Activated T-helper 1 cell treated with Interleukin-2 at 50 U/mL for 16 hours (primary cell): ENCODE measurements at places on chromosomes 3 and 15.

DNA sequence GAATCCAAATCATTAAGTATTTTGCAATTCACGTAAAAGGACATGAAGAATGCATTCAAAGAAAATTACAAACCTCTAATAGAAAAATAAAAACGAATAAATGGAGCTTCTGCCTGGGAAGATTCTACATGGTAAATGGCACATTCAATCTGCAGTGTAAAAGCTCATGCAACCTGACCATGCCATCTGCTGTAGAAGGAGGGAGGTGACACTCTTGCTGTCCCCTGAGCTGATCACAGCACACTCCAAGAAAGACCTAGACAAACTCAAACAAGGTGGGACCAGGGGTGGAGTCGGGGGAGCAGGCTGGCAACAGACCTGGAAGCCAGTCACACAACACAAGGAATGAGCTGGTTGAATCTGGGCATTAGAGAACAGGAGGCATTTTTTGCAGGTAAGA, 101.8 kb downstream of the BDH1 start:
- no peak for DNase-seq

- no peak for DNase-seq
Observed at GRCh38 chr3:81544385-81544784, 217.1 kb downstream of the GBE1 start.

DNA sequence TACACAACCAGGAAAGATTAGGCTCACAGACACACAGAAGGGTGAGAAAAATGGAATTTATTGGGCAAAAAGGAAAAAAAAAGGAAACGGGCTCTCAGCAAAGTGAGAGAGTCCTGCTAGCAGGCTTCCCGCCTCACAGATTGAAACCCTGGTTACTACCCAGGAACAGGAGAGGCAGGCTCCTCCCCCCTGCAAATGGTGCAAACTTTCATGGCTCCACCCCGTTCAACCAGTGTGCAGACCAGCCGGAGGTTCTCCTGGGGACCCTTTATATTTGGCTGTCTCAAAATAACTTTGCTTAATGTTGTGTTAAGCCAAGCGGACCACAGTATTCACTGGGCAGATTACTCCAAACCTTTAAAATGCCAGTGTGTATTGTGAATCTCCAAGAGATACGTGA, 40.3 kb downstream of the IL1RAP start:
- DNase-seq = no peak

GRCh38 chr3:112974894-112975293, at the start of gene CD200R1:
Gene CD200R1, minus strand, starts transcription at chr3:112975103. Its CDS starts 246 bp downstream, at chr3:112974857.
- no peak for DNase-seq

- DNase-seq = no peak
Observed at GRCh38 chr3:136789976-136790375, 28.9 kb upstream of the SLC35G2 start.

DNA sequence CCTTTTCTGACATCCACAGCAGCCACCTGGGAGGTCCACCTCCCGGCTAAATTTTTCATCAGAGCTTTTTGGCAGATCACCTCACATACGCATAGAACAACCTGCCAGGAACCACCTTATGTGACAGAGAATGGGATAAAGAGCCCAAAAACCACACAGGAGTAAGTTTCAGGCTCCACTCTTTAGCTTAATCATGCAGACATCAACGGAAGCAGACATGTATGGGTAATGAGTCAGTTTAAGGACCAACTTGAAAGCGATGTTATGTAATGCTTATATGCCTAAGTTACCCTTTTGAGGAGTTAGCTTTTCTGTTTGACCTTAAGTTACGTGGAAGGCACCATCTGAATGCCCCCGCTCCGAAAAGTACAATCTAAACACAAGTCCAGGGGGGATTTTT, 183.3 kb upstream of the BHLHE40 start:
- DNase-seq = no peak

DNA sequence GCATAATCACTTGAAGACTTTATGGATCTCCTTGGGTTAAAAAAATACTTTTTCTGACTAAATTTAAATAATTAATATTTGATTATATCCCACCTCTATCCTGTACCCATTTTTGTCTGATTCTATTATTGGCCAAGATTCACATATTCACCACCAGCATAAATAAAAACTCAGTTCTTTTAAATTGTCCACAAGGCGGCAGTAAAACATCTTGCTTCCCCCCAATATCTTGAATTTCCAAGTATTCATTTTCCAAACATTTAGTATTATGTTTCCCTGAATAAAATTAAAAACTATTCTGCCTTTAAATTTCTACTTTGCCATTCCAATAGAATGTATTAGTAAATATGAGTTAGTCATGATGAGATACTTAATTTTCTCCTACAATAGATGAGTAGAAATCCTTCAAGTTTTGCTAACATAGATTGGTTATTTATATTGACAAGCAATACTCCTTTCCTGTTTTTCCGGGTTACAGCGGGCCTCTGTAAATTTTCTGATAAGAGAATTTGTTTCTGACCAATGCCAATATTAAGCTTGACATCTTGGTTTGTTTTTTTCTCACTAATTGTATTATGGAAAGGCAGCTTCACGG, 218.7 kb upstream of the MDFIC2 start:
- DNase-seq = no peak

DNA sequence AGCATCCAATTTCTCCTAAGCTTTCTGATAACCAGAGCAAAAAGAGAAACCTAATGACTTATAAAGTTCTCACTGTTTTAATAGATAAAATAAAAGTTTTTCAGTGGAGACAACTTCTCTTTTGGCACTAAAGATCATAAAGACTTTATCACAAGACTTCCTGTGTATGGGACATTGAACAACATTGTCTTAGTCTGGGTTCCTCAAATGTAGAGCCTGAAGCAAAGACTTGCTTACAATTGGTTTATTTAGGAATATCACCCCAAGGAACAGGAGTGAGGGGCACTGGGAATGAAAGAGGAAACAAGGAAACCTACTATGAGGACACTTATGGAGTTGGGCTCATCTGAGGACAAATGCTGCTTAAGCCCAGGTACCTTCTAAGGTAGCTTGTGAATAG, 127.4 kb downstream of the B3GALNT1 start:
- no peak for DNase-seq
